PC-3 (cell line): ENCODE measurements at places on chromosomes 3 and 15. TPM values are rescaled to one million over a fixed set of nuclear protein-coding genes. Genes with fewer than 3 reads are reported as not detected.

DNA sequence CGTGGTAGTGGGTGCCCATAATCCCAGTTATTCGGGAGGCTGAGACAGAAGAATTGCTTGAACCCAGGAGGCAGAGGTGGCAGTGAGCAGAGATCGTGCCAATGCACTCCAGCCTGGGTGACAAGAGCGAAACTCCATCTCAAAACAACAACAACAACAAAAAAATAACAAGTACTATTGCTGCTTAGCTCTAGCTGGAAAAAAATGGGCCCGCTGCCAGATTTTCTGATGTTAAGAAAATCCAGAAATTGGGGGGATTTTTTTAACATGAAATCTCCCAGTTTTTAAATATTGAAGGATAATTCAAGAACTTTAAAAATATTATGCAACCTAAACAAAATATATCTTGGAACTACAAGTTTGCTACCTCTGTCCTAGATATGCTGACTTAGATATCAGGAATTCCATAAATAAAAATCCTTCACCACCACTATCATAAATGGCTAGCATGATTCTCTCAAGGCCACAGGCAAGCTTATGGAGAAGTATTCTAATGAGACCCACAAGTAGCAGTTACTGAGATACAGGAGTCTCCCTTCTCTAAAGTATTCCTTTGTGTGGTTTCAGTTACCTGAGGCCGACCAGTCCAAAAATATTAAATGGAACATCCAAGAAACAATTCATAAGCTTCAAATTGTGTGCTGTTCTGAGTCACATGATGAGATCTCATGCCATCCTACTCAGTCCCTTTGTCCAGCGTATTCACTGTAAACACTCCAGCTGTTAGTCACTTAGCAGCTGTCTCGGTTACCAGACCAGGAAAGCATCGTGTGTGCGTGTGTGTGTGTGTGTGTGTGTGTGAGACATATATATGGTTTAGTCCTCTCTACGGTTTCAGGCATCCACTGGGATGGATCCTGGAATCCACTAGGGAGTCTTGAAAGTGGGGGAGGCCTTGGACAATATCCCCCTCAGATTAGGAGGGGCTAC is 277.2 kb downstream of the TBL1XR1 start:
- peaks cover 36% of the 10 kb centered on the region for H3K4me1 ChIP-seq
- peak overlapping the region; percentile 60 for H3K27ac ChIP-seq
- DNase-seq, result peak; percentile 86
- no peaks in the 10 kb centered on the region for H3K27me3 ChIP-seq
- H3K4me3 ChIP-seq, result peak overlapping the region; percentile 10; the same call in 1 of the 2 replicates

DNA sequence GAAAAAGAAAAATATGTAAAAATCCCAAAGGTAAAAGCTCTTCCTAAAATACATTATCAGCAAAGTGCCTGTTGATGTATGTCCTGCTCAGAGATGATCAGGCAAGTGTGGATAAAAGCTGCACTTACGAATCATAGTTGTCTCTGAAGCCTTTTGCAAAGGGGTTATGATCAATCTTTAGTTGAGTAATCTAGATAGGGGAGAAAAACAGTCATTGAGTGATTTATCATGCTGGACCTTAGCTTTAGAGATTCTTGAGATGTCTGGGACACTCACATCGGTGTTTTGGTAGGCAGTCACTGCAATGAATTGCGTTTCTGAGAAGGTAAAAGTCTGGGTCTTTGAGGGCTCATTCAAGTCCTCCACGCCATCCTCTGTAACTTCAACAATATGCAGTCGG is 3.7 kb downstream of the EOMES start:
- H3K4me1 ChIP-seq, result peaks cover 17% of the 10 kb centered on the region; the same call in 1 of the 2 replicates
- no peaks in the 10 kb centered on the region for H3K36me3 ChIP-seq
- no peak overlapping the region for H3K4me3 ChIP-seq
- DNase-seq, result no peak

- no peak overlapping the region for H3K27ac ChIP-seq
- peaks cover 16% of the 10 kb centered on the region for H3K4me1 ChIP-seq
- no peaks in the 10 kb centered on the region for H3K27me3 ChIP-seq
- DNase-seq, result no peak
- no peak overlapping the region for H3K4me3 ChIP-seq
Observed at GRCh38 chr3:178267158-178267844, 268.9 kb upstream of the KCNMB2 start.

GRCh38 chr3:143351895-143352608 is 232.5 kb downstream of the CHST2 start:
- DNase-seq, result no peak
- no peaks in the 10 kb centered on the region for H3K36me3 ChIP-seq
- no peak overlapping the region for H3K4me3 ChIP-seq
- no peaks in the 10 kb centered on the region for H3K27me3 ChIP-seq

The RYR3 gene
- total RNA-seq, result not detected in 2 replicates

- H3K4me1 ChIP-seq, result no peaks in the 10 kb centered on the region
- H3K4me3 ChIP-seq, result no peak overlapping the region
- no peaks in the 10 kb centered on the region for H3K36me3 ChIP-seq
- DNase-seq, result peak; percentile 28
Observed at GRCh38 chr15:58852347-58852746, 81.1 kb downstream of the SLTM start.
